Cerebellum (tissue), 4 donors: ENCODE measurements at places on chromosomes 12 and 14.

DNA sequence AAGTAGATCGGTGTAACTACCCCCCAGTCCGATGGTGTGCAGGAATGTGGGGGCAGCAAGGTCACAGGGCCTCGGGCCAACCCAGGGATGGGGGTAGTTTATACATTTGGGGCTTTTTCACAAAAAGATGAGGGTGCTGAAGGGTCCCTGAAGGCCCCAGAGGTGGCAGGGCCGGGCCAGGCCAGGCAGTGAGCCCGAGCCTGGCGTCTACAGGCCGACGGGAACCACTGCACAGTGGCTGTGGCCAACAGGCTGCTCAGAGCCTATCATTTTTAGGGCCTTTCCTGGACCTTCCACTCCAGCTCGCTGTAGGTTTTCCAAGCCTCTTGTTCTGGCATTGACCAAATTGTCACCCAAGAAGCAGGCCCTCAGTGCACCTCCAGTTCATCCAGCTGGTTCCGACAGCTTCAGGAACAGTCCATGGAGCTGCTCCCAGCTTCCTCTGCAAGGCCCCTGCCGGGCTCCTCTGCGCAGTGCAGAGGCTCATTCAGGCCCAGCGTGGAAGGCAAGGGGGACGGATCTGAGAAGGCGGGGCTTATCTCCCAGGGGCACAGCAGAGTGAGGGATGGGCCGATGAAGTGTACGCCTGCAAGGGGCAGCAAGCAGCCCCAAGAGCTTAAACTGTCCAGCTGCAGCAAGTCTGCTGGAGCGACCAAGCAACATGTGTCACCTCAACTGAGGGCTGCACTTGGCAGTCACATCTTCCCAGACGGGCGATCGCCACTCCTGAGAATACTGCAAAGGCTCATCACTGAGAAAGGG is 13.9 kb downstream of the CDCA4 start:
- DNase-seq = no peak

GRCh38 chr12:3363608-3364007 is 127.4 kb upstream of the PRMT8 start:
- no peak for DNase-seq

DNA sequence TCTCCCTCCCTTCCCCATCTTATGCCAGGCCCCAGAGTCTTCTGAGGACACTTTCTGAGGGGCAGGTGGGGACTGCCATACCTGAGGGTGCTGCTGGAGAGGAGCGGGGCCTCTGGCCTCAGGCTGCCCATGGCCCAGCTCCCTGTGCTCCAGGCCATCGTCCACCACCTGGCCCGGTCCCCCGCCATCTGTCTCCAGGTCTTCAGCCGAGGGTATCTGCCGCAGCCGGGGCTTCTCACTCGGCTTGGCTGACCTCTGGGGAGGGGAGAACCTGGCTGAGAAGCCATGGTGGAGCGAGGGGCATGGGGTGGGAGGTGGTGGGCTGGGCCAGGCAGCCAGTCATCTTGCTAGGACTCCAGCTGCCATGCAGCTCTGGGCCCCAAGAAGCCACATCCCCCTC is 21.6 kb downstream of the SLC48A1 start:
- no peak for DNase-seq

- DNase-seq = no peak
Observed at GRCh38 chr12:53974084-53975063, at the start of gene HOTAIR. Gene HOTAIR, minus strand, starts transcription at chr12:53974954.

GRCh38 chr12:4786795-4787194 is 66.6 kb downstream of the GALNT8 start:
- DNase-seq = no peak

DNA sequence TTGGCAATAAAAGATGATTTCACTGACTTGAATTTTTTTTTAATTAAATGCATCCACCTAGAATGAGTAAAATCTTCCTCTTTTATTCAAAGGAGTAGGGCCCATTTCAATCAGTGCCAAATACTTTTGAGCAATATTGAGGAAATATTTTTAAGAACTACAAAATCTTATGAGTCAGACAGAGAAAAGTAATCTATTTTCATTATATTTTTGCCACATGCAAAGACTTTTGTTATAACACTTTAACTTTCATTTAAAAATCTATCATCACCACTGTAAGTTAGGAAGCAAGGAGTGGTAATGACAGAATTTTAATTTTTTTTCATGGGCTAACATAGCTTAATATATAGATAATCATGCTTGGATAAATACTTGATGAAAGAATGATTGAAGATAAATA is 345.2 kb upstream of the KITLG start:
- DNase-seq = no peak

DNA sequence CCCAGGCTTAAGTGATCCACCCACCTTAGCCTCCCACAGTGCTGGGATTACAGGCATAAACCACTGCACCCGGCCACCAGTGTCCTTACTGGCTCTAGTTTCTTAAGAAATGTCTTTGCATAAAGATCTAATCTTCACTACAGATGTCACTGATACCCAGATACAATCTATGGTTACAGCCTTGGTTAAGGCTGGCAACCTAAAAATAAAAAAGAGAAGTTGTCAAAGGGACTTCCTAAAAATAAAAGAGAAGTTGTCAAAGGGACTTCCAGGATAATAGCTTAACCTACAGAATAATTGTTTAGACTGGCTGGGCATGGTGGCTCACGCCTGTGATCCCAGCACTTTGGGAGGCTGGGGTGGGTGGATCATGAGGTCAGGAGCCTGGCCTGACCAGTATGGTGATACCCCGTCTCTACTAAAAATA is 27.6 kb downstream of the ETFBKMT start:
- DNase-seq = no peak

DNA sequence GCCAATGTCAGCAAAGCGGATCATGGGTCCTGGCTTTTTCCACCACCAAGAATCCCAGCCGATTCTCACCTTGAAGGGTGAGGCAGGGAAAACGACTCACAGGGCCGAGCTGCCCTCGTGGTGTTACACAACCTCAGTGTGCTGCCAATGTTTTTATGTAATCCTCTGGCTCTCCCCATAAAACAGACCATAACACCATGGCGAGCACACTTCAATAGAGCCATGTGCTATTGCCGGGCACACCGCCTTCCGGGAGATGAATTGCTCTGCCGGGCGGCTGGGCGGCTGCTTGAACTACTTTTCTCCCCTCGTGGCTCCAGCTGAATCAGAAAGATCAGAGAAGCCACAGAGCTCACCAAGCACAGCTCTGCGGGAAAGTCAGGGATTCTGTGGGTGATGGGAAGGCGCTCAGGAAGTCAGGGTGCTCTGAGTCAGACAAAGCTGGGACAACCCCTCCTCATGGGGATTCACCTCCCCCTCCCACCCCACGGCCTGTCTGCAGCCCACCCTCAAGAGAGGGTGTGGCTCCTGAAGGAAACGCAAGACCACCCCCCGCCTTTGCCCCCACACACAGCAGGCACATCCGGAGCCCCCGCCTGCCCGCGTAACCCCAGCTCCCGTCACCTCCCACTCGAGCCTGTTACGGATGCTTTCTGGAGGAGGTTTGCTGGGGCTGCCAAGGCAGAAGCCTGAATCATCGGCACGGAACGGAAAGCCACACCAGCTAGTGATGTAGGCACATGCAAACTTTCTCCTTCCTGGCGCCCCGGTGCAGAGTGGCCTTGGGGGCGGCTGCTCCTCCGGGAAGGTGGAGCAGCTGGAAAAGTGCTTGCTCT is 1.8 kb downstream of the GALNT9 start:
- peak; percentile 91 for DNase-seq

GRCh38 chr14:70036665-70037064 is 152.1 kb downstream of the SLC8A3 start:
- no peak for DNase-seq

DNA sequence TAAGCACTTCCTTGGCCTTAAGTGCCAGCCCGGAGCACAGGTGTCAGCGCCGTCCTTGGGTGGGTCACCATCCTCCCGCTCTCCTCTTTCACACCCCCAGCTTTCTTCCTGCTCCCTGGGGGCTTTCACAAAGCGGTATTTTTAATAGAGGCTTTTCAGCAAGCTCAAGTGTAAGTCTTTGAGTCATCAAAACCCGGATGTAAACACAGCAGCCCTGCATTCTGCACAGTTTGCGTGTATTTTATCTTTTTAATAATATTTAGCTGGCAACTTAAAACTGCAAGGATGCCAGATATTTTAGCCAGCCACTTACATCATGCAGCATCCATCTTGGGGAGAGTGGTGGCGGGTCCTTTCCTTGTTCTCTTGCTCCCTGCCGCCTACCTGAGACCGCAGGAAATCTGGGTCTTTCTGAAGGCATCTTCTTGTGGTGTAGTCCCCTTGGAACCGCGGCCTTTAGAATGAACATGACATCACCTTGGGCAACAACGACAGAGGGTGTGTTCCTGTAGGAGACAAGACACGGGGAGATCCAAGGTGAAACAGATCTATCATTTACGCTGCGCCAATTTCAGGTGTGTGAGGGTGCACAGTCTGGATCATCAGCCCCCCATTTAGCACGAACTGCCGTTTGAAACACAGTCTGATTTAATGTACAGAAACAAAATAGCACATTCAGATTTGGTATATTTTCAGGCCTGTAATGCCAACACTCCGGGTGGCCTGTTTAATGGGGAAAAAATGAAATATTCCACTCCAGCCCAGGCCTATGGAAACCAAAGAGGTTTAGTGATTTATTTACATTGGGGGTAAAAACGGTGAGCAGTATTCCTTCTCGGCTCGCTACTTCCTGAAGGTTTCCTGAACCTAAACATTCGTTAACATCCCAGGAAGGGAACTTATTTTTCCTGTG is 12.5 kb upstream of the IRF2BPL start:
- DNase-seq = no peak

- DNase-seq = peak; percentile 36
Observed at GRCh38 chr14:90820958-90821357, 4.7 kb upstream of the TTC7B start.

DNA sequence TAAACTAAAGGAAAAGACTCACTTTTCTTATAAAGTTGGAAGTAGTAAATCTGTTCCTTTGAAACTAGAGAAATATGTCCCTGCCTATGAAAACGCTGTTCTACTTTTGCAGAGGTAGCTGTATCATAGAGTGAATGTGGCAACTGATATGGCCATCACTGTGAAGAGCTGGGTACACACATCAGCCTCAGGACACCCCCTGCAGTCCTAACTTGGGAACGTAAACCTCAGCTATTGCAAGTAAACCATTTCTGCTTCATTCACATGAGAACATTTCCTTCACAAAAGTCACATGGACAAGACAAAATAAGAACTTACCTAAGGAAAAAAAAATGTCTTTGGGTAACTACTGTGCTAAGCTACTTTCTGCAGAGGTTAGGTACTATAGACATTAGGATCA is 233.3 kb upstream of the PPFIA2 start:
- DNase-seq = no peak

GRCh38 chr12:46627686-46628085 is 198.1 kb downstream of the SLC38A4 start:
- DNase-seq = no peak

DNA sequence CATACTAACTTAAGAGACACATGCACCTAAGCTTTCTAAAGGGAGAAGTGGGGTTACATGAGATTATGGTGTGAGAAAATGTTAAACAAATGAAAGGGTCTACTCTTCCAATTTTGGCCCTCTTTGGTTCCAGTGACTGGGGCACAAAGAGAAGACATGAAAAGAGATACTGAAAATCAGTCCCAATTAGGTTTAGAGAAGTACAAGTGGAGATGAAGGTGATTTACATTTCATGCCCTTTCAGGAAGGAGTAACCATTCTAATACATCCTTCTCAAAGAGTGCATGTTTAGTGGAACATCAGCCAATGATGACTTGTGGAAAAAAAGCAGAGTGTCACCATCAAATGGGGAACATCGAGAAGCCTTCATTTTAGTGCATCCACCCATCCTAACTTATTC is 14.4 kb downstream of the MGP start:
- no peak for DNase-seq

GRCh38 chr12:41681898-41682297 is 462.8 kb downstream of the GXYLT1 start:
- DNase-seq = peak; percentile 2

GRCh38 chr12:70639535-70639934 is 2.3 kb upstream of the PTPRB start:
- DNase-seq = no peak

DNA sequence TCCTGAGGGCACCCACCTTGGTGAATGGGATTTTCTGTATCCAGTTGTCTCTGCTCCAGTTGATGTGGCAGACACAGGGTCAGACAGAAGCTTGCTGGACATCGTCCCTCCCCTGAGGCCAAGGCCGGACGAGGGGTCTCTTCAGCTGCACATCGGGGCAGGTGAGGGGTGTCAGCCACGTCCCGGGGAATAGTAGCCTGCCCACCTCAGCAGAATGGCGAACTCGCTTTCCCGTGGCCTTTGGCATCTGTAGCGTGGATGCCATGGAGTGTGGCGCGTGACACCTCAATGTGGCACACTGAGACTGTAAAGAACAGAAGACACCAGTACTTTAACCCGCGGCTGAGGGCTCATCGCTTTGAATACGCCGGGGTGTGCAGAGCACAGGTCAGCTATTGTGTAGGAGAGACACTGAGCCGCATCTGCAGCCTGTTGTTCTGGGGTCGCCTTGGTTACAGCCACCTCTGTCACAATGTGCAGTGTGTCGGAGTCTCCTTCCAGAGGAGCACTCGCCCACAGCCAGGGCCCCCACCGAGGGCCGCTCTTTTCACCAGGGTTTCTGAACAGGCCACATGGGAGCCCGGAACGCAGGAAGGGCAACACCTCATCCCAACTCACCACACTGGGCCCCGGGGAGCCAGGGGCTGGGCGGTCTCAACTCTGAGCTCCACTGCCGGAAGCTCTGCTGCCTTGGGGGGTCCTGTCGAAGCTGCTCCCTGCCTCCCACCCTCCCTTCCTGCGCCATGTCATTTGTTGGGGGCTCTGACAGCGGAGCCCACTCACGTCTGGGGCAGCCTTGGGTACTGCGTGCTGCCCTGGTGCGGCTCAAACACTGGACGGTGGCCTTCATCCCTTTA is 77.0 kb downstream of the ADGRD1 start:
- DNase-seq = no peak

DNA sequence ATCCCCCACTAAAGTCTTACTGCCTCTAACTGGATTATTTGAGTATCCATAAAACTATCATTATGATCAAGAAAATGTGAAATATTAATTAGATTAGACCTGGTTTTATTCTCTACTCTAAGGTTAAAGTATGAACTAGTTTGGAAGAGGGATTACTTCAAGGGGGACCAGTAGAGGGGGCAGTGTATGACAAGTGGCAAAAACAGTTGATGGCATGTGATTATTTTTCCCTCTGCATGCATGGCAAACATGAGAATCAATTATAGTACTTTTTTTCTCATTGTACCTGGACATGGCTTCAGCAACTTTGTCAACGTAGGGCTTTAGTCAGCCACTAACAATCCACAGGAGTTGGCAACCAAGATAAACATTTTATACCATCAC is 145.0 kb upstream of the SLC38A2 start:
- no peak for DNase-seq

DNA sequence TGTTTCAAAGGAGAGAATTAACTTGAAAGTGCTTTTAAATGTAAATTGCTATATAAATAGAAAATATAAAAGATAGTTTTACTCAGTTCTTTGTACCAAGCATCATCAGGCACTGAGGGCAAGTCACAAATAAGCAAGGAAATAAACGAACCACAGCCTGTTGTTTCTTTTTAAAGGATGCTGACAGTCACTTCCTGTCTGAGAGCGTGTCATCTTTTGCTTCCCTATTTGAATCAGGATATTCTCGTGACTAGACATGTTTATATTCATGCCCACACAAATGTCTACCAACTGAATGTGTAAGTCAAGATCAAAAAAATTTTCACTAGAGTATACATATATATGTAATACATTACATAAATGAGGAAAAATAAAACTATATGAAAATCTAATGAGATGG is 31.4 kb upstream of the SLC2A13 start:
- no peak for DNase-seq

GRCh38 chr12:4417455-4417854 is 28.2 kb downstream of the FGF6 start:
- no peak for DNase-seq

- DNase-seq = no peak
Observed at GRCh38 chr14:88995437-88996198, 171.2 kb downstream of the TTC8 start.
